Epithelial cell of proximal tubule (primary cell): ENCODE measurements at places on chromosomes 6 and 20. TPM values are rescaled to one million over a fixed set of nuclear protein-coding genes. Genes with fewer than 3 reads are reported as not detected.

OTOR gene
- not detected in 2 replicates for total RNA-seq

PKHD1 gene
- total RNA-seq, result 1.7 and 1.9 TPM in 2 replicates

LTB gene
- total RNA-seq, result 12.0 and 50.8 TPM in 2 replicates

C4A gene
- 1.0 and 1.6 TPM in 2 replicates for total RNA-seq

PSMG4 gene
- 24.6 and 28.6 TPM in 2 replicates for total RNA-seq

DNA sequence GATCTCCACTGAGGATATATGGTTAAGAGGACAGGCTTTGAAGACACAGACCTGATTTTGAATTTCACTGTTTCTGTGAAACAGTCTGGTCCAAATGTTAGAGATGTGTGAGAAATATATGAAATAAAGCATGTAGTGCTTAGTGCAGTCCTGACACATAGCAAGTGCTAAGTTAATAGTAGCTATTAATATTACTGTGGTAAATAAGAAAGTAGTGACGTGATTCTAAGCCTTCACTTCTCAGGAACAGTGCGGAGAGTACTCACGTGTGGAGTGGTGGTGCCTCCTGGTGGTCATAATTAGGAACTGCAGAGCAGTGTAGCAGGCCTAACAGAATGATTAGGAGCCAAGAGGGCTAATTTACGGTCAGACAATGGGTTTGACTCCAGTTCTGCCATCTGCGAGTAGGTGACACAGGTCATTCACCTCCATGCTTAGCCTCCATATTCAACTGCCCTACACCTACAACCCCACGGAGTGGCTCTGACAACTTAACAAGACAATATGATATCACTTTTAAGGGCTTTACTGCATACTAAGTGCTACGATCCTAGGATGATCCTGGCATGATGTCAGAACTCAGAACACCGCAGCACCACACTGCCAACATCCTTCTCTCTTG lies 106.2 kb downstream of the JPH2 start:
- no peak for DNase-seq

- no peak for DNase-seq
Observed at GRCh38 chr6:69422020-69422419, 374.8 kb downstream of the LMBRD1 start.

DNA sequence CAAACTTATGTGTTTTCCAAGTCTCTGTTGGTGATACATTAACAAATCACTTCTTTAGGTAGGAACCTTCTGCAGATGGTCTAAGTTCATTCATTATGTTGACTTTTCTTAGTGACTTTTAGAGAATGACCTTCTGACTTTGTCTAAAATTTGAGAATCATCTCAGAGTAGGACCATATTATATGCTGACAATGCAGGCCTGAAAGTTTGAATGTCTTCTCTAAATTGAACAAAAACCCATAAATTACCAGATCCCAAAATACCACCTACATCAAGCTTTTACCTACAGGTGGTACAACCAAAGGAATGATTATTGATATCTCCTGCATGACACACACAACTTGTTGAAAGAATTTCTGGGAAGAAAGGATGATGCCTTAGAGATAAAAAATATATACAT lies 191.5 kb downstream of the SOD2 start:
- DNase-seq, result no peak

DNA sequence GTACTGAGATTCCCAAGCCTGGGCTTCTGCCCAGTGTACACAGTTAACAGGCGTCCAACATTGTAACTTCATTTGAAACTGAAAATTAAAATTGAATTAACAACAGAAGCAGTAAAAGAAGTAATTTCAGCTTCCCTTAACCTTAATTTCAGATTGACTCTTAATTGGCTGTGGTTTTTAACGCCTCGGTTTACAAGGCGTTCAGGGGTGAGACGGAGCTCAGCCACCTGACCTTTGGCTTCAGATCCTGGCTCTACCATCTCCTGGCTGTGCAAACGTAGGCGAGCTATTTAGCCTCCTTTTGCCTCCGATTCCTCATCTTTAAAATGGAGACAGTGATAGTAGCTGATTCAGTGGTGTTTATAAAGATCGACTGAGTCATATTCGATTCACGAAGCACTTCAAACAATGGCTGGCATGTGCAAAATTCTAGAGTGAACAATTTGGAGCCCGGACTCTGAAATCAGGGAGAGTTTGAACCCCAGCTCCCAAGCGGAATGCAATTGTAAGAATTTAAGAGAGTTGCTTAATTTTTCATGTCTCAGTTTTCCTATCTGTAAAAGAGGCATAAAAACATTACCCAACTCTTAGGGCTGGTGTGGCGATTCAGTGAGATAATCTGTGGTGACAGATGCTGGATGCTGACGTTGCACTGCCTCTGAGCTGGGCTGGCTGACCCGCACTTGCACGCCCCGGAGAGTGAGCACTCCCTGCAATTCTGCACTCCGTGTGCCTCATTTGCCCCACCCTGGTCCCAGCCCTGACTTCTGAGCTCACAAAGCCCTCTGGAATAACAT lies 23.5 kb upstream of the OCSTAMP start:
- no peak for DNase-seq

- DNase-seq, result no peak
Observed at GRCh38 chr6:107187630-107188029, 72.3 kb upstream of the BEND3 start.

DNA sequence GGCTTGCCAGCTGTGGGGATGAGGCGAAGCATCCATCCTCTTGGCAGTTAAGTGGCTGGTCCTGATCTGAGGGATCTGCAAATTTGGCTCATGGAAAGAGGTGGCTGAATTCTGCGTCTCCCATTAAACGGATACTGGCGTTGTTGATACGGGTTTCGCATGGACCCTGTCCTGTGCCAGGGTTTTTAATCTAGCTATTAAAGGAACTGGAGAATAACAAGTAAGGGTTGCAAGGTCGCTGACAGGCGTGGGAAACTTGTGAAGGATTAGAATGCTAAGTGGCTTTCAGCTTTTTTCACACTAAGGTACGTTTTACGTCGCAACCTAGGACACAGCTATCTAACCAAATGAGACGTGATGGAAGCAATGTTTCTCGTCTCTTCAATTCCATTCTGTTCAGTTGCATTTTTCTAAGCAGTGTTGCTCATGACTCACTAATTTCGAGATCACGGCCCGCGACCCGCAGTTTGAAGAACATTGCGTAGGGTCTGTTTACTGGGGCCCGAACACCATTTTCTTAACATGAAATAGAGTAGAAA lies 852 bp downstream of the GMNN start:
- no peak for DNase-seq

DNA sequence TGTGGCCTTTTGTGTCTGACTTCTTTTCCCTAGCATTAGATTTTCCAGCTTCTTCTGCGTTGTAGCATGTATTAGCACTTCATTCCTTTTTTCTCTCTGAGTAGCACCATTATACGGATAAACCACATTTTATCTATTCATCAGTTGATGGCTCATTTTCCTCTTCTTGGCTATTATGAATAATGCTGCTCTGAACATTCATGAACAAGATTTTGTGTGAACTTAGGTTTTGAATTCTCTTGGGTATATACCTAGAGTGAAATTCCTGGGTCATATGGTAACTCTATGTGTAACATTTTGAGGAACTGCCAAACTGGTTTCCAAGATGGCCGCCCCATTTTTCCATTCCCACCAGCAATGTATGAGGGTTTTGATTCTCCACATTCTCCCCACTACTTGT lies 28.7 kb downstream of the SLC22A16 start:
- DNase-seq, result no peak

DNA sequence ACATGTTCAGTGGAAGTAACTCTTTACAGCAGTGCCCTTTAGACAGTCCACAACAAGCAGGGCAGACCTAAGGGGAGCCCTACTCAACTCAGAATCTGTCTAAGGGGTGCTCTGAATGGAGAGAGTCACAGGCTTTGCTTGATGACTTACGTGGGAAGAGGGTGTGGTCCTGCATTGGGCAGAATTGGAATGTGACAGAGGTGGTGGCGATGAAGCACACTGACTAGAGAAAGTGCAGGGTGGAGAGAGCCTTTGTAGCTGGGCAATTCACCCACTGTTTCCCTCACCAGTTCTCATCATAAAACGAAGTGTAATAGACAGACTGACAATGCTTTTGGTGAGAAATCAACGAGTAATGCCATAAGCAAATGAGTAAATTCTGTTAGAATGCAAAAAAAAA lies 11.2 kb downstream of the TP53INP2 start:
- DNase-seq, result no peak

- DNase-seq, result peak; percentile 10
Observed at GRCh38 chr6:32970413-32971241, 2.2 kb downstream of the BRD2 start.

DNA sequence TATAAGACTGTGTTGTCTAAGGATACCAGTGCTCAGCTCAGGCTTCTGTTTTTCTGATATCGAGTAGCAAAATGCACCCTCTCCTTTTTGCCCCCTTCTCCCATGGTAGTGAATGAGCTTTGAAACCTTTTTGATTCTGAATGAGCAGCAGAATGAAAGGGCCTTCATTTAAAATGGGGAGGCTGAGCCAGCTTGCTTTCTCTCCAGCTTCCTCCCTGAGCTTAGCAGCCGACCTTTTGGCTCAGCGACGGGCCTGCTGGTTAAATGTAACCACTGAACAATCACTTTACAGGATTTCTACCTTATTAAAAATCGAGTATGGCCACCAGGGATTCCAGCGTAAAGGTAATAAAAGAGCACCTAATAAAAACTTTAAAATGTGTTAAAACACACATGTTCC lies 133.7 kb upstream of the SPACA1 start:
- DNase-seq, result no peak

GRCh38 chr20:20518263-20518662 lies 150.4 kb downstream of the INSM1 start:
- no peak for DNase-seq

DNA sequence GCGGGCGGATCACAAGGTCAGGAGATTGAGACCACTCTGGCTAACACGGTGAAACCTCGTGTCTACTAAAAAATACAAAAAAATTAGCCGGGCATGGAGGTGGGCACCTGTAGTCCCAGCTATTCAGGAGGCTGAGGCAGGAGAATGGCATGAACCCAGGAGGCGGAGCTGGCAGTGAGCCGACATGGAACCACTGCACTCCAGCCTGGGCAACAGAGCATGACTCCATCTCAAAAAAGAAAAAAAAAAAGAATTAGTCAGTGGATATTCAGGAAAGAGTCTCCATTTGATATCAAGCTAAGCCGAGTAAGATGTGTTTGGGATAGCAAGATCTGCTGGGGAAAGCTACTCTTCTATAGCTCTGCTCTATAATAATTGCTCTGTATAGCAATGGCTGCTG lies 41.0 kb downstream of the MOCS1 start:
- DNase-seq, result no peak

GRCh38 chr20:46559685-46560440 lies 9.4 kb upstream of the OCSTAMP start:
- DNase-seq, result no peak

DNA sequence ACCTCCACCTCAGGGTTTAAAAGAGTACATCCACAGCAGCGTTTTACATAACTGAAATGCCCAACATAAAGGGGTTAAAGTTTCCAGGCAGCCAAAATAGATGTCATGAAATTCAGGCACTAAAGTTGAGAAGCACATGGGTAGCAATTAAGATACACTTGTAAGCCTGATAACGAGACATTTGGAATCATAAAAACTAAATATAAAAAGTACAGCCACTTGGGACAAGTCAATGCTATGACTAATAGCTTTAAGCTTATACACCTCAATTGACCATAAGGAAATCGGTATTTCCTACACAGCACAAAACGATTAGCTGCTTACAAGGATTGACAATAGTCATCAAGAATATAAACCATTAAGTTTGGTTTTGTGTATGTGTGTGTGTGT lies 11.8 kb downstream of the LOC128125822 start:
- no peak for DNase-seq

- no peak for DNase-seq
Observed at GRCh38 chr6:1612974-1613306, 3.2 kb downstream of the FOXC1 start.

DNA sequence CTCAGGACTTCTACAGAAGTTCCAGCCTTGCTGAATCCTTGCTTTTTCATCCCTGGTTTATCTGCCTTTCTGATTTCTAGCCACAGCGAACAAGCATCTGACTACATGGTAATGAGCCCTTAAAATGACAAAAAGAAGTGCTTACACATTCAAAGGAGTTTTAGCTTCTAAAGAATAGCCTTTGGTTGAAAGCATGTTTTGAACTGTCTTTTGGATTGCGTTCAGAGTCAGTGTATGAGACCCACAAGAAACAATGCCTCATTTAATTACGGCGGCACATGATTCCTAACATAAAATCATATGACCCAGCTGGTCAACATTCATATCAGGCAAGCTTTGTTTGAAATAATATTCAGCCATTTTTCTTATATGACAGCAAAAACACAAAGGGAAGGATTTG lies 784.2 kb downstream of the KIF16B start:
- no peak for DNase-seq

- no peak for DNase-seq
Observed at GRCh38 chr20:58864346-58864745, 11.8 kb downstream of the GNAS start.

- no peak for DNase-seq
Observed at GRCh38 chr6:154842833-154843232, 109.6 kb downstream of the SCAF8 start.

GRCh38 chr6:16067568-16067967 lies 61.3 kb upstream of the MYLIP start:
- DNase-seq, result no peak

GRCh38 chr6:165848086-165848426 lies 185.0 kb upstream of the PDE10A start:
- DNase-seq, result no peak

- no peak for DNase-seq
Observed at GRCh38 chr6:129235167-129236000, 352.4 kb downstream of the LAMA2 start.
